ENCODE measurements at places on chromosomes 2 and 18.

DNA sequence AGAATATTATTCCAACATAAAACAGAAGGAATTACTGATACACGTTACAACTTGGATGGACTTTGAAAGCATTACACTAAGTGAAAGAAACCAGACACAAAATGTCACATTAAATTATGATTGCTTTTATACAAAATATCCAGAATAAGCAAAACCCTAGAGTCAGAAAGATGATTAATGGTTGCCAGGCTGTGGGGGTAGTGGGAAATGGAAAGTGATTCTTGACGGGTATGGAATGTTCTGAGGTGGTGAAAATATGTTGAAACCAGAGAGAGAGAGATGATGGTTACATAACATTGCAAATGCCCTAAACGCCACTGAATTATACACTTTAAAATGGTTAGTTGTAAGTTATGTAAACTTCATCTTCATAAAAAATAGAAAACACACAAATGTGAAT is 1057.2 kb upstream of the TMEFF2 start:
- no peaks in the 10 kb centered on the region for H3K27me3 ChIP-seq
- no peak overlapping the region for H3K4me3 ChIP-seq
- no peak for DNase-seq
- H3K4me1 ChIP-seq = no peaks in the 10 kb centered on the region
- no peaks in the 10 kb centered on the region for H3K36me3 ChIP-seq

GRCh38 chr18:9017167-9017904 is 85.2 kb upstream of the NDUFV2 start:
- no peak overlapping the region for H3K27ac ChIP-seq
- H3K27me3 ChIP-seq = no peaks in the 10 kb centered on the region
- H3K4me1 ChIP-seq = peaks cover 4% of the 10 kb centered on the region
- peak; percentile 67 for DNase-seq
- no peak overlapping the region for H3K4me3 ChIP-seq

DNA sequence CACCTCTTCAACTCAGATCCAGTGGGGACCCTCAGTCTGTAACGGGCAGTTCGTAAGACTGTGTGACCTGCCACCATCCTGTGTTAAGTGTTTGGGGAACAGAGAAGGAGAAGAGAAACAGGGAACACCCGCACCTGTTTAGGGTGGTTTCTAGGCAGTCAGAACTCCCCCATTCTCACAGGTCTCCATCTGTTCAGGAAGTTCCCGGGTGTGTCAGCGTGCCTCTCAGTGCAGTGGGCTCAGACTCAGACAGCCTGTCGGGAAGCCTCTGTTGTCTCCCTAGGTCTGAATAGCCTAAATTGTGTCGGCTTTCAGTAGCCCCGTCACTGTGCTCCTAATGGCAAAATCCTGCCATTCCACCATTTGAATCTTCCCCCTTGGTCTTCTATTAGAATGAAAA is 256.6 kb downstream of the LOXHD1 start:
- no peaks in the 10 kb centered on the region for H3K27me3 ChIP-seq
- no peak overlapping the region for H3K4me3 ChIP-seq
- H3K4me1 ChIP-seq = no peaks in the 10 kb centered on the region
- H3K36me3 ChIP-seq = no peaks in the 10 kb centered on the region

- no peak overlapping the region for H3K27ac ChIP-seq
- no peak for DNase-seq
- H3K36me3 ChIP-seq = no peaks in the 10 kb centered on the region
- H3K4me3 ChIP-seq = no peak overlapping the region
- H3K27me3 ChIP-seq = no peaks in the 10 kb centered on the region
Observed at GRCh38 chr2:54901224-54901986, 148.8 kb downstream of the RTN4 start.

DNA sequence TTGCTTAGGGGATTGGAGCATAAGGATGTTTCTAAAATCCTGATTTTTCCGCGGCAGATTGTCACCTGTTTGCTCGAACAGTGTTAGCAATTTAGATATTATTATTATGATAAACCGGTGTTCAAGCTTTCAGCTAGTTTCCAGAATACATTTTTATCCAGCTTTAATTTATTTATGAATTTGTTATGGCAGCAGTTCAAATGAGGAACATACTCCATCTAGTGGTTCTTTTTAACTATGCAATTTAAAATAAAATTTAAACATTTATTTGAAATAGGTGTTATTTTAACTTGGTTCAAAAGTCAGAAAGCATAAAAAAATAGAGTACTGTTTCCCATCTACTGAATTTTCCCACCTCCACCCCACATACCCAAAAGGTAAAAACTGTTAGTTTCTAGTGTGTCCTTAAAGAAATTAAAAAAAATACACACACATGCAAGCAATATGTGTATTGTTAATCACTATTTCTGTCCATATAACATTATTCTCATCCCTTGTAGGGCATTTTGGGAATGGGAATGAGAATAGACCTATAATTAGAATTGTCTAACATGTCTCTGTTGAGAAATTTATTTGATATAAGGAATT is 23.2 kb downstream of the ACOXL start:
- peaks cover 10% of the 10 kb centered on the region for H3K27me3 ChIP-seq
- DNase-seq = peak; percentile 31
- no peak overlapping the region for H3K27ac ChIP-seq
- H3K4me3 ChIP-seq = no peak overlapping the region
- H3K36me3 ChIP-seq = no peaks in the 10 kb centered on the region

DNA sequence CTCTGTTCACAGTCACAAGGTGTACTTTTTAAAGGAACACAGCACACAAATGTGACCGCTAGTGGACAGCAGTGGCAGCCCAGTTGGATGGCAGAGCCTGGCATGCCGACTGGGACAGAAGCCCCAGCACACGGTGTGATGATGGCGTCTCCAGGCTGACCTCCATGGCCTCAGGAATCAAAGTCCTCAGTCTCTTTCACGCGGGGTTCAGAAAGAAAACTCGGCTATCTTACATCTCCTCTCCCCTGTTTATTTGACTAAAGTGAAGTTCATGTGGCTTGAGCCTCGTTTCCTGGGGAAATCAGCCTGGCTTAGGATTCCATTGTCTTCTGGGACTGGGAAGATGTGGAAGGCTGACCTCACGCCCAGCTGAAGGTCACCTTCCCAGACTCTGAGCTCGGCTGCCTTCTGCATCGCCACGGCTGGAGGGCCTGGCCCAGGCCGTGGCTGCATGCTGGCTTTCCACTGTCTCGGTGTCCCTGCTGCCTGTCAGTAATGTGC is 56.1 kb downstream of the ASAP2 start:
- H3K4me1 ChIP-seq = no peaks in the 10 kb centered on the region
- H3K27ac ChIP-seq = no peak overlapping the region
- no peak overlapping the region for H3K4me3 ChIP-seq
- DNase-seq = no peak

- H3K36me3 ChIP-seq = no peaks in the 10 kb centered on the region
- DNase-seq = no peak
Observed at GRCh38 chr18:28826107-28826506, 649.2 kb upstream of the CDH2 start.

GRCh38 chr2:18395555-18395954 is 164.9 kb downstream of the RDH14 start:
- no peak overlapping the region for H3K4me3 ChIP-seq
- DNase-seq = no peak
- H3K36me3 ChIP-seq = no peaks in the 10 kb centered on the region
- no peaks in the 10 kb centered on the region for H3K4me1 ChIP-seq
- H3K27me3 ChIP-seq = no peaks in the 10 kb centered on the region
- no peak overlapping the region for H3K27ac ChIP-seq

DNA sequence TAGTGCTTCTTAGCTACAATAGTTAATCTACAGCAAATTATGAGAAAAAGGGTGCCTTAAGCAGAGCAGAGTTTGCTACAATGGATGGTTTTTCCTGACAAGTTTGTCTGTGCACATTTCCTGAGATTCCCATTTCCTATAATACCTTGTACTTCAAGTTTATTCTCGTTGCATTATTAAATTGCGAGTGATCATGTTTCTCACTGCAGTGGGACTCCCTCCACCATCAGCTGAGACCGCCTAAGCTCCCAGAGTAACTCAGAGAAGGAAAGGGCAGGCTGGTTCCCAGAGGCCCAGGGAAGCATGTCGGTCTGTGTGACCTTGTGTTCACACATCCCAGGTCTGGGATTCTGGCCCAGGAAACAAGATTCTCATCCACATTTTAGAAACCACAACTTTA is 162.1 kb downstream of the ARL4C start:
- no peak for DNase-seq
- H3K27ac ChIP-seq = no peak overlapping the region
- no peaks in the 10 kb centered on the region for H3K4me1 ChIP-seq
- no peaks in the 10 kb centered on the region for H3K36me3 ChIP-seq

DNA sequence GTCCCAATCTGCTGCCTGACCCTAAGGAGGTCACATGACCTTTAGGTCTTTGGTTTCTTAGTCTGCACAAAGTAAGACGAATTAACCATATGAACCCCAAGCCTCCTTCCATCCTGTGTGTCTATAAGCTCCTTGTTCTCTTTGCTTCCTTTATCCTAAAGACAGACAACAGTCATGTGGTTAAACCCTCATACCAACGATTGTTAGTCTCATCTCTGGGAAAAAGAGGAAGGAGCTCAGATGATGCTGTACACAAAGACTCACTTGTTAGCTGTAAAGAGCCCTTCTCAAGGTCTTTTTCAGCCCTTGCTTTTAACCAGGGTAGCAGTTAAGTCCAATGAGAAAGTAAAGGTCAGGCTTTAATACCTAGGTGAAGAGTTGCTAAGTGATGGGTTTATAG is 443.7 kb downstream of the TNS1 start:
- no peaks in the 10 kb centered on the region for H3K4me1 ChIP-seq
- no peaks in the 10 kb centered on the region for H3K36me3 ChIP-seq
- H3K27ac ChIP-seq = no peak overlapping the region
- no peak for DNase-seq
- H3K4me3 ChIP-seq = no peak overlapping the region

DNA sequence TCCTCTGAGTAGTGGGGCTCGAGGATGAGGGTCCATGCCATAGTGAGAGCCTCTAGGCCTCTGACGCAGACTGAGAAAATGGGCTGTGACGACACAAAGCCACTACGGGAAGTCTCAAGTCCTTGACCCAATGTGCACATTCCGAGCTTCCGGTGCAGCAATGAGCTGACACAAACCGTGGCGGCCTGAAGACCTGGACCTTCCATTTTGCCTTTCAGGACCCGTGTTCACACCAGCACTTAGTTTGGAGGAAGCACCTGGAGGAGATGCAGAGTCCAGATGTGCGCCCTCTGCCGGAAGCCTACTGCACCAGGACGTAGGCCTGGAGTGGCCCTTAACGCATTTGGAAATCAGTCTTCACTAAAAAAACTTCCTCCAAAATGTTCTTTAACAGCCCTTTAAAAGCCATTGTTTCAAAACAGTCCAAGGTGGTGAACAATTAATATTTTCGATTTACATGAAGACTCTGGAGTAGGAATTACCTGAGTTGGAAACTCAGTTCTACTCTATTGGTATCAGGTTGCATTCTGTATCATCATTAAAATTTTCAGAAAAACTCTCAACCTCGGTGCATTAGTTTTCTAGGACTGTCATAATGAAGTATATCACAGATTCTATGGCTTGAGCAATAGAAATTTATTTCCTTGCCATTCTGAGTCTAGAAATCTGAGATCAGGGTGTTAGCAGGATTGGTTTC is 33.9 kb downstream of the BMP10 start:
- H3K4me1 ChIP-seq = peaks cover 19% of the 10 kb centered on the region
- H3K36me3 ChIP-seq = no peaks in the 10 kb centered on the region
- peak; percentile 43 for DNase-seq
- no peak overlapping the region for H3K4me3 ChIP-seq

DNA sequence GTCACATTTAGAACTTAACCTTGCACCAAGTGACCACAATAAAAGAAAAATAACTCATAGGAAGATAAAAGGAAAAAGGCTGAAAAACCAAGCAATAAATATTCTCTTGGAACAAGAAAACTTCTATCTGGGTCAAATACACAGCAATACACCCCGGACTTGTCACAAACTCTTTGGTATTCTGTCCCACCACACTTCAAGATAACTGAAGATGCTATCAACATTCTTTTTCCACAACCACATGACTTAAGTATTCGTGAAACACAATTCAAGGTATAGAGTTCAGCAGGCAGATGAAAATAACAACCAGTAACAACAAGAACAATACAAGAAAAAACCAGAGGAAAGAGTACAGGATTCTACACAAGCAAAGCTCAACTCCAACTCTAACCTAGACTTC is 18.0 kb downstream of the MBD2 start:
- H3K4me1 ChIP-seq = peaks cover 32% of the 10 kb centered on the region
- peak overlapping the region; percentile 5 for H3K27ac ChIP-seq
- H3K4me3 ChIP-seq = peak overlapping the region; percentile 4
- DNase-seq = no peak
- H3K36me3 ChIP-seq = peaks cover 35% of the 10 kb centered on the region
- no peaks in the 10 kb centered on the region for H3K27me3 ChIP-seq

DNA sequence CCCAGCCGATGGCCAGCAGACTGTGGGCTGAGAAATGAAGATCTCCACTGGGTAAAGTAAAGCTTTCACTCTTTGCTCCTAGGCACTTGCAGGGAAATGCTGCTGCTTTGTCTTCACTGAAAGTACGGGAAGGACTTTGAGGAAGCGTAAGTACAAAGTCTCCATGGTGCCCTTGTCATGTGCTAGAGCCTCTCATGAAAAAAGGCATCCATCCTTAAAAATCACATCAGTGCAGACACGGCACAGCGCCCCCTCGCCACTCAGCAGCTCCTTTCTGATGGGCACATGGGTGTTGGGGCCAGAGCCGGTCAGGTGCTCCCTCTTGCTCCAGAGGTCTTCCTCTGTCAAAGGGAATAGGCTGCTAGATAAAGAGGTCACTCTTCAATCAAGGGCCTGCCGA is 109.0 kb upstream of the STPG4 start:
- H3K27me3 ChIP-seq = no peaks in the 10 kb centered on the region
- H3K27ac ChIP-seq = no peak overlapping the region
- no peaks in the 10 kb centered on the region for H3K36me3 ChIP-seq
- no peak overlapping the region for H3K4me3 ChIP-seq

- H3K27ac ChIP-seq = no peak overlapping the region
- no peaks in the 10 kb centered on the region for H3K27me3 ChIP-seq
- H3K36me3 ChIP-seq = no peaks in the 10 kb centered on the region
- DNase-seq = no peak
- H3K4me3 ChIP-seq = no peak overlapping the region
- no peaks in the 10 kb centered on the region for H3K4me1 ChIP-seq
Observed at GRCh38 chr2:163198972-163199371, 360.4 kb upstream of the KCNH7 start.

GRCh38 chr2:73103018-73103542 is 9.7 kb downstream of the RAB11FIP5 start:
- no peak overlapping the region for H3K4me3 ChIP-seq
- peak overlapping the region; percentile 48 for H3K27ac ChIP-seq
- no peaks in the 10 kb centered on the region for H3K27me3 ChIP-seq
- DNase-seq = no peak
- H3K36me3 ChIP-seq = no peaks in the 10 kb centered on the region
- H3K4me1 ChIP-seq = peaks cover 43% of the 10 kb centered on the region

GRCh38 chr2:240391111-240392051 is 44.1 kb upstream of the GPC1 start:
- H3K4me1 ChIP-seq = no peaks in the 10 kb centered on the region
- no peak overlapping the region for H3K4me3 ChIP-seq
- no peak for DNase-seq
- no peak overlapping the region for H3K27ac ChIP-seq

DNA sequence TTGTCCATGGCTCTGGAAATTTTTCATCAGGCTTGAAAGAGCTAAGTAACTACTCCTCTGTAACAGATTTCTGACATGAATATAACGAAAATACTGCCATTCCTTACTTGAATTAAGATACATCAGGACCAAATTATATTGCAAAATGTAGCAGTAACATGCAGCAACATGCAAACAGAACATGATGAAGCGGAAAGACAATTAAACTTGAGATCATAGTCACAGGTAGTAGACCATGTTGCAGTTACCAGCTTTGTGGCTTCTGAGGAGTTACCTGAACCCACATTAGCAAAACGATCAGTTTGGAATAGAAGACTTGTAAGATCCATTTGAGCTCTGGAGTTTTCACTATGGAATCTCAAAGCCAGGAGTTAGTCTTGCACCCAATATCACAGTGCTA is 76.2 kb downstream of the MREG start:
- peaks cover 9% of the 10 kb centered on the region for H3K36me3 ChIP-seq
- no peak overlapping the region for H3K4me3 ChIP-seq
- no peaks in the 10 kb centered on the region for H3K27me3 ChIP-seq
- H3K4me1 ChIP-seq = no peaks in the 10 kb centered on the region
- DNase-seq = no peak
